SJCRH30 (cell line): ENCODE measurements at places on chromosomes 2 and 18. TPM values are rescaled to one million over a fixed set of nuclear protein-coding genes. Genes with fewer than 3 reads are reported as not detected.

- no peak for DNase-seq
Measured at GRCh38 chr18:10898417-10898974, 250.9 kb downstream of the PIEZO2 start.

DNA sequence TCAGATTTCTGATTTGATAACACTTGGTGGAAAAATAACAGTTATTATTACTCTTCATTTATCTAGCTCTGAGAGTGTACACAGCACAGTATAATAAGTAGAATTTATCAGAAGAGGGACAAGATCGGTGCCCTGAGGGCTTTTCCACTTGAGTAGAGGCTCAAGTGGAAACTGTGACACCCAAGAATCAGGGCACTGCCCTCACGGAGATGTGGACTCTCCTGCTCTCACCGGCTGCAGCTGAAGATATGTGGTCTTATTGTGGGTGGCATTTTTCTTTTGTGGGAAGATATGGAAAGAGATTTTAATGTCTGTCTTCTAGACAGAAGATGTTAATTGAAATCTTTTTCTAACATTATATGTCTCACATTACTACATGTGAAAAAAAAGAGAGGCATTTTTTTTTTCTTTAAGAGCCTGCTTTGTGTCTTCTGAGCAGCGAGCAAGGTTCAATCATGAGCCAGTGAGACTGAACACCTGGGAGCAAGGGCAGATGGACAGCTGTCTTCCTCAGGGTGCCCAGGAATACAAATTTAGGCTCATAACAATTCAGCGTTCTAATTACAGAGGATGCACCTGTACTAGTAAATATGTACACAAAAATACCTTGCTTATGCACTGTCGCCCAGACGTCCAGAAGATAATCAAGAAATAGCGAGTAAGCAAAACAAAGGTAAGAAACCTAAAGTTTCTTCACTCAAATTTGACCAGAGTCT is 1098.2 kb upstream of the FANCL start:
- DNase-seq = no peak

- no peak for DNase-seq
Measured at GRCh38 chr18:41464278-41464677, 490.8 kb upstream of the PIK3C3 start.

DNA sequence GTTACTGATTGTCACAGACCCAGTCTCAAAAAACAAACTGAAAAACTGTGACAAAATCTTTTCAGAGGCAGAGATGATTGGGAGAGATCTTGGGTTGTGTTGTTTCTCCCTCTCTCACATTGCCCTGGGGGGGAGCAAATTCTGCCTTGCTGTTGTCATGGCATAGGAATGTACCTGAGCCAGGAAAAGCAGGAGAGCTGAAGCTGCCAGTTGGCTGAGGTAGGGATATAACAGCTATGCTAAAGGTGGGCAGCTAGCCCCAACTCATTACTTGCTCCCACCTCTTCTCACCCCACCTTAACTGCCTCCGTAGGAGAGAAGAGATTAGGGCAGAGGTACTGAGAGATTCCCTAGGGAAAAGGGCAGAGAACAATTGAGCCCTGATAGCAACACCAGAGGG is 299.3 kb downstream of the OSR1 start:
- no peak for DNase-seq

GRCh38 chr2:223566396-223566795 is 35.8 kb downstream of the SCG2 start:
- DNase-seq = no peak

DNA sequence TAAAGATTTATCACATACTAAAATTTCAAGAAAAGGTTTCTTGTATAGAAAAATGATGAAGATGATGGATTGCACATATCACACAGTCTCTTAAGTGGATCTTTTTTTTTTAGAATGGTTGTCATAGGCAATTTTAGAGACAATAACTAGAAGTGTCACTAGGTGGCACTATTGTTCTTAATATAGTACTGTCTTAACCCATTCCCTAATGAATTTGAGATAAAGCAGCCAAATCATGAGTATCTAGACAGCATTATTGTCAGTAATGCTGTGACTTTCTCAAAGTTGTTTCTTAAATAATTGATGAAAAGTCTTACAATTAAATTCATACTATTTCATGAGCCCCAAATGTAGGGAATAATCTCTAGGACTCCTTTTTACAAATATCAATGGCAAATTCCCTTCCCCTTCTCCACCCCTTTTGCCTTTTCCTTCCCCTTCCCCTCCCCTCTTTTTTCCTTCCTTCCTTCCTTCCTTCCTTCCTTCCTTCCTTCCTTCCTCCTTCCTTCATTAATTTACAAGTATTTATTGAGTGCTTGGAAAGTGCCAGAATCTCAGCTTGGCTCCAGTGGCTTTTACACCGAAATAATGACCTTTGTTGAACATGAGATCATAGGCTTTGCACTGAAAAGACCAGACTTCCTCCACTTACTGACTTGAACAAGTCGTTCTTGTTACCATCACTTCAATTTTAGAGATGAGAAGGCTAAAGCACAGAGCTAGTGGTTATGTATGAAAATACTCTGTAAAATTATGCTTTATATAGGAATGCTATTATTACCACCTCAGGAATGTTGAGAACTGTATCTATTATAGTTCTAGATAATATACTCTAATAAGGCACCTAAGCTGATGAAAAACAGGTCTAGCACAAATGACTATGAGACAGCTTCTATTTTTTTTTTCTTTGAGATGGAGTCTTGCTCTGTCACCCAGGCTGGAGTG is 19.8 kb downstream of the MYL12B start:
- peak; percentile 85 for DNase-seq

GRCh38 chr2:143452817-143453451 is 323.7 kb downstream of the ARHGAP15 start:
- no peak for DNase-seq

DNA sequence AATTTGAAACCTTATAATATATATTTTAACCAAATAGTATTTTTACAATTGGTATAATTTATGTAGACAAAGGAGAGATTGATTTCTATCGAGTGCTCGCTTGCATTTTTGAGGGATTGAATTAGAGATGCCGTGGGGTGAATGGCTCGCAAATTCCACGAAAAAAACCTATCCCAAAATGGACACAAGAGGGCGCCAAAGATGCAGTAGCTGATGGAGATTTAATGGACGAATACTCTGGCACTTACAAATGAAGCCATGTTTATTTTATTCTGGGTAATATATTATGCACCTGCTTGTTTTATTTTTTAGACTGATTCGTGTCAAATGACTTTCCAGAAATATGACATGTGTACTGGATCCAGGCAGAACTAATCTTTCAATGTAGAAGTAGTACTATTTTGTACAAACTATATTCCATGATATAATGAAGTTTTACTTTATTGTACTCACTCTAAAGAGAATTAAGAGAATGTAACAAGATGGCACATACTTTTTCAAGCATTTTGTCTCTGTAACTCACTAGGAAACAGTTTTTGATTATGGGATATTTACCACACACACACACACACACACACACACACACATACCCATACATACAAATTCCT is 505.4 kb downstream of the PLCL1 start:
- peak; percentile 76 for DNase-seq

DNA sequence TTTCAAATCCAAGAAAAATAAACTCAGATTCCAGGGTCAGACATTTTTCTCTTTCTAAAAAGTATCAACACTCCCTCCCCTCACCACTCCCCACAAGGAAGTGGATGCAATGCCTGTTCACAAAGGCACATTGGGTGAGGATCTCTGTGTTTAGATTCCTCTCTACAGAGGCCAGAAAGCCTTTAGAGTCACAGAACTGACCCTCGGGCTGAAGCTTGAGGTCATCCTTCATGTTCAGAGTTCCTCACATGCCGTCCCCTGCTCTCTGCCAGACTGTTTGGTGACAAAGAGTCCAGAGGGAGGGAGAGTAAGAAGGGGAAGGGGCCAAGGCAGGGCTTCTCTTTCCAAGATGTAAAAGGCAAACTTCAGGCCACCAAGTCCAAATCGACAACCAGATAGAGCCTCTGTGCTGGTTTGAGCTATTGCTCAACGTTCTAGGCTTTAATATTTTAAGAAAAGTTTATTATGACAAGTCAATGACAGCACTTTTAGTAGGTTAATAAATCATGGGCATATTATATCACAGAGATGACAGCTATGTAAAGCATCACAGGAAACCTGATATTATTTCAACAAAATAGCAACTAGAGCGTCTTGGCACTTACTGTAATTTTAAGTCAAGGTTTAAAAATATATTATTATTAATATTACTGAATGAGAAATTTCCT is 269.4 kb downstream of the ETAA1 start:
- no peak for DNase-seq

DNA sequence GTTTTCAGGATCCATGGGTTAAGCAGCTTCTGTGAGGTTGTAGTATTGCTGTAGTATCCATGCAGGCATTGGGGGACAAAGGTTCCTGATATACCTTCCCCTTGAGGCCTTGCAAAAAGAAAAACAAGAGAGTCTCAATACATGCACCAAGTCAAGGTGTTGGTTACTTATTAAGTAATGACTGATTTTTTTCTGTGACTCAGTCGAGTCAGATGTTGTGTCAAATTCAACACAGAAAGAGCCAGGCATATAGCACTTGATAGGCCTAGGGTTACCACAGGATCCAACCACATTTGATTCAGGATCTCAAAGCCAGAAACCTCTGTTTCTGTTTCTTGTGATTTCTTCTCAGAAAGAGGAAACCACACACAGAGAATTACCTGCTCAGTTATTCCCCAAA is 24.9 kb upstream of the CD8A start:
- no peak for DNase-seq

GRCh38 chr18:32891130-32891529 is 118.3 kb upstream of the KLHL14 start:
- no peak for DNase-seq

DNA sequence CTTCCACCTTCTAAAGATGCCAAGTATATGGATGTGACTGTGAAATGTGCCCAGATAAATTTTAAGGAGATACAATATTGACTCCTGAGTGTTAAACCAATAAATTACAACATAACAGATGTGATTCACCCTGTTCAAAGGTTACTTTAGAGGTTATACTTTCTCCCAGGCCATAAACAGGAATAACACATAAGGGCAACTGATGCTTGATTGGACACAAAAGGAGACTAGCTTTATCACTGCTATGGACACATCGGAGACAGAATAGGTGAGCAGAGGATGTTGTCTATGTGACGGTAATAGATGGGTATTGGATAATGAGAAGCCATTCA is 31.9 kb upstream of the SLC25A52 start:
- DNase-seq = no peak

GRCh38 chr2:128264881-128265607 is 53.6 kb downstream of the HS6ST1 start:
- DNase-seq = no peak

DNA sequence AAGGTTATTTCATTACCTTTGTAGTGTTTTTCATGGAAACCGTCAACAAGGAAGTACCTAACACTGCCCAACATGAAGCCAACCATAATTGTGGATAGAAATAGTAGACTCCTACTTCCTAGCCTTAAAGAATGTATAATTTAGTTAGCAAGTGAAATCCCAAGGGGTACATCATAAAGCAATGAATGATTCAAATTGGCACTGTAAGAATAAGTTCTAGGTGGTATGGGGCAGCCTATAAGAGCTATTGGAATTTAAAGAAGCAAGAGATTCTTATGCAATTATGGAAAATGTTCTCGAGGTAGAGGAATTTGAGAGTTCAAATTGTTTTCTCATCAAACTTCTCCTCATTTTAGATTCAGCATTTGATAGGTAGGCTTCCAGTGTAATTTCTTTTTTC is 157.9 kb downstream of the FMNL2 start:
- no peak for DNase-seq

DNA sequence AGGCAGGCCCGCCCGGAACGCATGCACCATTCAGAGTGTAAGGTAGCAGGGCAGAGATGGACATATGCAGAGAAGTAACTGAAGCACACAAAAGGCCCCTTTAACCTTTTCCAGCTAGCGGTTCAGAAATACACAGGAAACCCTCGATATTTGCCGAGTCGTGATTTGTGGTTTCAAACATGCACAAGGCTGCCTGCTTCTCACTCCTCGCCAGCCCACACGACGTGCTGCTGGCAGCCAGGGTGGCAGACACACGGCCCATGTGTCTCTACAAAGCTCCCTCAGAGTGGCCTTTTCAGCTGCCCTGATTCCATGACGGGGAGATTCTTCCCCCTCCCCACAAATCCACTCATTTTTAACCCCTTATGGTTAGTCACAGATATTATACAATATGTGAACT is 23.6 kb downstream of the ZBTB7C start:
- no peak for DNase-seq

GRCh38 chr2:85077859-85078419 is 55.3 kb upstream of the TCF7L1 start:
- no peak for DNase-seq

GRCh38 chr18:78664848-78665247 is 314.8 kb upstream of the SALL3 start:
- no peak for DNase-seq

DNA sequence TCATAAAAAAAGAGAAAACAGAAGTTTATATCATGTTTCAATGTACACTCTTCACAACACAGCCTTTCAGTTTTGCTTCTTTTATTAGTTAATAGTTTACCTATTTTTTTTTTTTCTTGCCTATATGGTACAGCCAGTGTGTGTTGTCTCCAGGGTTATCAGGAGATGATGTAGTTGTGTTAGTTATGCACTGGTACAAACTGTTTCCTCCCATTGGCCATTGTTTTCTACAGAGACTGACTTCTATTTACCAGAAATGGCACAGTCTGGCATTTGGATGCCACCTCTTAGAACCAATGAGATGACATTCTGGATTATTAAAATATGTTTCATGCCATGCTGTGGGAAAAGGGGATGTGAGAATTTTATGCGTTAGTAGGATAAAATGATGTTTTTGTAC is 339.4 kb downstream of the PLCL1 start:
- DNase-seq = no peak

DNA sequence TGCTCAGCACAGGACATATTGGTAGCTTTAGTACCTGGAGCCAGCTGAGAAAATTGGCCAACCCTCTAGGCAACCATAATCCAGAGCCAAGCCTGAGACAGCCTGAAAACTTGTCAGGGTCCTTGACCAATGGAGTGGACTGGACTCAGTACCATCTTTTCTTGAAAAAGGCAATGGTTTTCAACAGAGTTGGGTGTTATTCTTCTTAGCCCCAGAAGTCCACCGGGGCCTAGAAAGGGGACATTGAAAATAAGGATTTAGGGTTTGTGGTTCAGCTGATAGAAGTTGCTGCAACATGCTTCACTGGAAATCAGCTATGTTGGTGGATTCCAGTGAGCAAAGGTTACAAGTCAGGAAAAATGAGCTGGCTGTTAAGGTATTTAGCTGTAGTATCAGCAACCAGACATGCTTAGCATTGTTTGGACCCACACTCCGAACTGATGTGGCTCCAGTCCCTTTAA is 22.1 kb upstream of the CNOT11 start:
- no peak for DNase-seq

GRCh38 chr18:36643061-36643460 is 185.7 kb downstream of the TPGS2 start:
- DNase-seq = no peak

Gene CPO
- not detected in 2 replicates for total RNA-seq

Gene SRD5A2
- 0.02 TPM in 1 of 2 replicates, not detected in the other for total RNA-seq

Gene MREG
- 10.3 and 11.1 TPM in 2 replicates for total RNA-seq

Gene CFAP65
- total RNA-seq = not detected in 2 replicates

Gene ALKAL2
- total RNA-seq = 0.43 and 0.65 TPM in 2 replicates

Gene NDUFV2
- total RNA-seq = 111 and 125 TPM in 2 replicates

Gene IGFBP2
- 175 and 188 TPM in 2 replicates for total RNA-seq

Gene LINC00305
- total RNA-seq = not detected in 2 replicates

Gene KLHL14
- total RNA-seq = 0.05 TPM in 1 of 2 replicates, not detected in the other

Gene SPAG16
- 24.7 and 28.2 TPM in 2 replicates for total RNA-seq

Gene BMP10
- total RNA-seq = 0.08 TPM in 1 of 2 replicates, not detected in the other

Gene PKDCC
- 361 and 363 TPM in 2 replicates for total RNA-seq
